ENCODE measurements at places on chromosomes 11 and 22.

GRCh38 chr22:37920126-37920525 is 14.0 kb downstream of the MICALL1 start:
- no peaks in the 10 kb centered on the region for H3K4me1 ChIP-seq
- H3K27ac ChIP-seq, result no peak overlapping the region
- no peak for DNase-seq
- no peak overlapping the region for H3K4me3 ChIP-seq

DNA sequence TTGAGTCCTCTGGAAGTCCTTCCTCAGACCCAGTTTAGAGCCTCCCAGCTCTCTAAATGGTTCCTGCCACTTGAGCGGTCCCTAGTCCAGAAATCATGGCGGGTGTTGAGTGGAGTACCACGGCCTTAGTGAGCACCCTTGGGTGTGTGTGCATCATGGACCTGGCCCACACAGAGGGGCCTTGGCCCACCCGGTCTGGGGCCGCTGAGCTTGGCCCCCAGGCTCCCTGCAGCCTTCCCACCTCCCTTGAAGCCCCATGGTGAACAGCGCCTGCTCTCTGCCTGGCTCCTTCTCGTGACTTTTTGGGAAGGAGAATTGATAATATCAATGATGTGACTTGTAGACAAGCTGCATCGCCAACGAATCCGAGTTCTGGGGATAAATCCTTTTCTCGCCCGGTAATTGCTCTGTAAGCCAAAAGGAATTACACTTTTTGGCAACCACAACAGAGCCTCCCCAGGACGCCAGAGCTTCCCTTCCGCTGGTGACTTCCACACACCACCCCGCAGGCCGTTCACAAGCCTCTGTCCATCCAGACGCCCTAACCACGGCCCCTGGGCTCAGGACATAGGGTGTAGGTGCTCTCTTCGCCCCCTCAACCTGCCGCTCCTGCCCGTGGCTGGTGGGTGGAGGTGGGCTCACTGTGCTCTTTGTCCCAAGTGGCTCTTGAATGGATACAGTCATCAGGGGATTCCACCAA is 93.8 kb downstream of the NECTIN1 start:
- H3K27ac ChIP-seq, result no peak overlapping the region
- H3K27me3 ChIP-seq, result no peaks in the 10 kb centered on the region
- DNase-seq, result no peak

DNA sequence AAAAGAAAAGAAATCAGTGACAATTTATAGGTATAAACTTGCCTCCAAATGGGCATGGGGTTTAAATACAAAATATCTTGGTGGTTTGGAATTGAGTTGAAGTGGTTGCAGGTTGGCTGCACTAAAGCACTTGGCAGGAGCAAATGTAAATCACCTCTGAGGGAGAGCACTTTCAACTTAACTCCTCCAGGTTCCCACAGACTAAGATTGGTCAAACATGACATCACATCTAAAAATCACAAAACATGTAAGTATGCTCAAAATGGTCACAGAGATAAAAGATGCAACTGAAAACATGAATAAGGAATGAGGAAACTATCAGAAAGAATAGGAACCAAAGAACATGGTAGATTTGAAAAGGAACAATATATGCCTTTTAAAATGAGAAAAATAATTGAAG is 12.3 kb upstream of the SHANK3 start:
- no peak for DNase-seq
- H3K4me3 ChIP-seq, result no peak overlapping the region
- no peaks in the 10 kb centered on the region for H3K27me3 ChIP-seq
- no peaks in the 10 kb centered on the region for H3K36me3 ChIP-seq

- no peaks in the 10 kb centered on the region for H3K27me3 ChIP-seq
- no peak for DNase-seq
- H3K4me1 ChIP-seq, result no peaks in the 10 kb centered on the region
- no peaks in the 10 kb centered on the region for H3K36me3 ChIP-seq
- no peak overlapping the region for H3K4me3 ChIP-seq
Measured at GRCh38 chr11:94245121-94245520, 59.3 kb upstream of the IZUMO1R start.

DNA sequence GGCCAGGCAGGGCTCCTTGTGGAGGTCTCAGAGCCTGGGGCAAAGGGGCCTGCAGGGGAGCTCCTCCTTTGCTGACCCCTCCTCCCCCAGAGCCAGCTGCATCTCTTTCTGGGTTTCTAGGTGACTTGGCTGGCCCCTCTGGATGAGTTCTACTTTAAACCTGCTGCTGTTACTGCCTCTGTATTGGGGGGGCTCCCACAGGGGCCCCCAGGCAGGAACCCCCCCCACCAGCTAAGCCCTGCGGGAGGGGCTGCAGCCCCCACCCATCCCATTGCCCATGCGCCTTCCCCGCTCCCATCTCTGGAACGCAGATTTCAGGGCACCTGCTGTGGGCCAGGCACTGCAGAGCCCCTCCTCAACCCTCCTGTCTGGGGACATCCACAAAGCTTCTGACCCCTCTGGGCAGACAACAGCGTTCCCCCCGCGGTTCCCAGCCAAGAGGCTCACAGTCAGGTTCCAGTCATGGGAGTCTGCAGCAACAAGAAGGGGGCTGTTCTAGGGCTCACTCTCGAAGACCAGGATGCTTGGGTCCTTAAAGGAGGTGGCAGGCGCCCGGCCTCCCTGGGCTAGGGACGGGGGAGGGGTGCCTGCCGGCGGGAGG is 815 bp upstream of the PLCB3 start:
- peaks cover 8% of the 10 kb centered on the region for H3K4me1 ChIP-seq
- H3K36me3 ChIP-seq, result peaks cover 20% of the 10 kb centered on the region
- H3K27ac ChIP-seq, result peak overlapping the region; percentile 75
- no peaks in the 10 kb centered on the region for H3K27me3 ChIP-seq

- H3K27ac ChIP-seq, result peak overlapping the region; percentile 3
- H3K4me3 ChIP-seq, result no peak overlapping the region
- no peaks in the 10 kb centered on the region for H3K4me1 ChIP-seq
Measured at GRCh38 chr11:114257621-114258558, 38.3 kb upstream of the NNMT start.

DNA sequence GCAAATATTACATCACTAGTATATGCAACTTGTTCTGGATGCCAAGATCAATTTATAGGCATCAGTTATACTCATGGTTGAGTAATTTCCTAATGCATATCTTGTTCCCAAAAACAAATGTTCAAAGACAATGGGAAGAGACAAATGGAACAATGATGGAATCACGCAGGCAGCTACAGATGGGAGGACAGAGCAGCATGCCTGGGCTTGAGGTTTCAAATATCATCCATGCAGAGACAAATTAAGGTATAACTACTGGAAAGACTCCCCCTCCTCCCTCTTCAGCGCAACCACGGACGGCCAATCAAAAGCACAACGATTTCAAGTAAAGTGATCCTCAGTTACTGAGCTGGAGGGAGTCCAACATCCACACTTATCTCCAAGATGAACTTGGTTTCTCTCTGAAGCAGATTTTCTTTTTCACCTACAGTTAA is 106.8 kb downstream of the CCDC83 start:
- H3K4me1 ChIP-seq, result peaks cover 15% of the 10 kb centered on the region
- H3K27me3 ChIP-seq, result no peaks in the 10 kb centered on the region
- no peak overlapping the region for H3K4me3 ChIP-seq
- peaks cover 79% of the 10 kb centered on the region for H3K36me3 ChIP-seq
- DNase-seq, result peak; percentile 71

DNA sequence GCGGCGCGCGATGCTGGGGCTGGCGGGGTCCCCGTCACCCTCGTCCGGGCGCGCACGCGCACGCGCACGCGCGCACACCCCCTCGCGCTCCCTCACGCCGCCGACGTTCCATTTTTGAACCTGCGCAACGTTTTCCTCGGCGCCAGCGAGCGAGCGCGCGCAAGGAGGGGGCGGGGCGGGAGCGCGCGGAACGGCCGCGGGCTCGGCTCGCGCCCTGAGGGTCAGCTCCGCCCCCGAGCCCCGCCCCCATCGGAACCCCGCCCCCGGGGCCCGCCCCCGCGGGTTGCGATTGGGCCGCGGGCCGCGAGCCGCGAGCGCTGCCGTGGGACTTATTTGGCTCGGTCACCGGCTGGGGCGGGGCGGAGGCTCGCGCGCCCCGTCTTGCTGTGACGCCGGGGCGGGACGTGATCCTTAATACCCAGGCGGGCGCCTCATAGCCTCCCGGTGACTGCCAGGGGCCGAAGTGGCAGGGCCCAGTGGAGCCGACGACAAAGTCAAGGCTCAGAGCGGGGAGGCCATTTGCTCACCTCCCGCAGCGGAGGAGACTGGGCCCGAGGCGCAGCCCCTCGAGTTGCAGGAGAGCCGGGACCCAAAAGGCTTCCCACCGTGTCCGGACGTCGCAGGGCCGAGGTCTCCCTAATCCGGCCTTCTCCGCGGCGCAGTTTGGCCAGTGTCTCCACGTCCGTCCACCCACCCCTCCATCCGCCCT is at the start of gene CBX7:
Gene CBX7 (minus strand): TSS at position 170 of the 709 bp plus-strand sequence. CDS start 236 bp downstream, outside the sequence.
- peak; percentile 83 for DNase-seq
- H3K27ac ChIP-seq, result peak within 1 kb of the TSS; percentile 36
- no peaks in the 10 kb centered on the region for H3K36me3 ChIP-seq
- peak within 1 kb of the TSS; percentile 46 for H3K4me3 ChIP-seq

DNA sequence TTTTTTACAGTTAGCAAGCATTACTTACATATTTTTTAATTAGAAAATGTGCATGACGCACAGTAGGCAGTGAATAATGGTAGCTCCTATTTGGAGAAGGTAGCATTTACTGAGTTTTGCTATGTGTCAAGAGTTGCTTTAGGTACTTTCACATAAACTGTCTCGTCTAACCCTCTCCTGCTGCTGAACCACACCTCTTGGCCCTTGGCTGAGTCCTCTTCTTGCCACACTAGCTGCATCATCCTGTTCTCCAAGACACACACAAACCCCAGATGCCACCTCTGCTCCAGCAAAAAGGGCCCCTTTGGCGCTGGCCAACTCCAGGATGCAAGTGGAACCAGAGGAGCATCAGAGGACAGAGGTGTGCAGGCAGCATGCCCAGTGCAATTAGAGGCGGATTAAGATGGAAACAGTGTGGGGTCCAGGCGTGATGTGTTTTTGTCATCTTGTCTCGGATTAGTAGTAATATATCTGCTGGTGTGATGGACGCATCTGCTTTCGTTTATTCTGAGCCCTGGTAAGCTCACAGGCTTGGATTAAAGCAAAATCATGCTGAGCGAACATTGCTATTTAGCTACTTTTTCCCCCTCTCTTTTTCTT is 367.0 kb upstream of the CADM1 start:
- H3K27ac ChIP-seq, result no peak overlapping the region
- H3K27me3 ChIP-seq, result no peaks in the 10 kb centered on the region
- H3K4me1 ChIP-seq, result no peaks in the 10 kb centered on the region
- no peak for DNase-seq
- no peak overlapping the region for H3K4me3 ChIP-seq

DNA sequence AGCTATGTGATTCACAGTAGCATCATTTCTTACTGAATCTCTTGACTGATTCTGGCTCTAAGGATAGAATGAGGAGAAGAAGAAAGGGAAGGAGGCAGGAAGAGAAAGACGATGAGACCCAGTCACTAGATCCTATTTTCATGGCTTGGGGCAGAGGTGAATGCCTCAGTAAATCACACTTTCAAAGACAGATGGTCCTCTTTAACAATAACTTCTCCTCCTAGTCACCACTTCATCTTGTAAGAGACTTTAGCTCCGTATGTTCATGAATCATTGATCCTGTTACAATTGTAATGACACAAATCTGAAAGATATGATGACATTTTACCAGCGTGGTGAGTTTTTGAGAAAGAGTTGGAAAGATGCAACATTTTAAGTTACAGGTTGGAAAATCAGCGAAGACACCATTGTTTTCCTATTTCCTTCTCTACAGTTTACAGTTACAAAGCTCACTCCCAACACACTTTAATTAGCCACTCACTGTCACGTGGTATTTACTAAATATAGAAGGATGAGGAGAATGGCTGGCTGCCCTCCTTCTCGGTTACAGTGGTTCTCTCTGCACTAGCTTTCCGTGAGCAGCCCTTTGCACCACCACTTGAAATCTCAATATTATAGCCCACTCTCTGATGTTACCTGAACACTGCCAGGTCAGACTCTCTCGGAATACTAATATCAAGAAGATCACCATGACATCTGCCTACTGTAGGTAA is 205.8 kb downstream of the CADM1 start:
- DNase-seq, result no peak
- H3K4me1 ChIP-seq, result no peaks in the 10 kb centered on the region
- no peaks in the 10 kb centered on the region for H3K36me3 ChIP-seq

- peak; percentile 49 for DNase-seq
- H3K27me3 ChIP-seq, result no peaks in the 10 kb centered on the region
- H3K4me1 ChIP-seq, result no peaks in the 10 kb centered on the region
- no peaks in the 10 kb centered on the region for H3K36me3 ChIP-seq
- H3K27ac ChIP-seq, result no peak overlapping the region
Measured at GRCh38 chr11:1936072-1936780, 10.9 kb upstream of the MRPL23 start.

DNA sequence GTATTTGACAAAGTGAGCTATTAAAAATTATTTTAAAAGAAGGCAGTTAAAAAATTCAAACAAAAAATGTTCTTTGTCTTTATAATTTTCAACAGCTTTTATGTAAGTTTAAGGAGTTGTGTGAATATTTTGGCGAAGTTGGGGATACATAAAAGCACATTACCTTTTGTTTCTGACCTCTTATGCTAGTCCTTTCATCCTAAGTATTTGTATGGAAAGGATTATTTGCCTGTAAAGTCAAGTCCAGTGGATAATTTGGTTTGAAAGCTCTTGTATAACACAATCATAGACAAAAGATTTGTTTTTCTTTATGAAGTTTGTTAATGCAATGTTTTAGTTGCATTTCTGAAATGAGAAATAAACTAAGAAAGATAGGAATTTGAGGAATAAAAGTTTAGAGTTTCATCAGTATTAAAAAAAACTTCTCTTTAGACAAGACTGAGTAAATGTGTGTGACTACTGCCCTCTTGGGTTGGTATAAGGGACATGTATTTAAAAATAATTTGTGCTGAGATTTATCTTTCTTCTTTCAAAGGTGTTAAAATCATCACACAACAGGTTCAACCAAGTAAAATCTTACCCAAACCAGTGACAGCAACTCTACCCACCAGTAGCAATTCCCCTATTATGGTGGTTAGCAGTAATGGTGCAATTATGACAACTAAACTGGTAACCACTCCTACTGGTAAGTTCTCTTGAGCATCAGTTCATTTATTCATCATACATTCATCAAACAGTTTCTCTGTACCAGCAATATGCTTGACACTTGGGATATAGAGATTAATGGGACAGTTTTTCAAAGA is 68.2 kb downstream of the EMSY start:
- no peak for DNase-seq
- peaks cover 16% of the 10 kb centered on the region for H3K36me3 ChIP-seq
- H3K4me1 ChIP-seq, result no peaks in the 10 kb centered on the region
- H3K4me3 ChIP-seq, result no peak overlapping the region
- H3K27ac ChIP-seq, result no peak overlapping the region
- H3K27me3 ChIP-seq, result no peaks in the 10 kb centered on the region

DNA sequence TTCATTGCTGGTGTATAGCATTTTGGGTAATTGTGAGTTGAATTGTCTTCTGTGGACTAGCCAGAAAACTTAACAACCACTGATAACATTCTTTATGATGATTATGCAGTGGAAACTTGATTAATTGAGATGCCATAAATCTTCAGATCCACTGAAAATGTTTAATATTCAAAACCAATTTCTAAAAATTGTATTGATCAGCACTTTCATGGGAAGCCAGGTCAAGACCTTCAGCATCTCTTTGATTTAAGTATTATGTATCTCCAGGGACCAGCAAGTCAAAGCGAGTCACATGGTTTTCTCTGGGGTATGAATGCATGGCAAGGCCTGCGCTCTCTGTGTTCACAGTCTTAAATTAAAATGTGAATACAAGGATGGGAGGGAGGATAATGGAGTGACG is 596.9 kb downstream of the OPCML start:
- H3K27ac ChIP-seq, result no peak overlapping the region
- H3K4me3 ChIP-seq, result no peak overlapping the region
- no peak for DNase-seq

GRCh38 chr11:117546431-117547194 is 219.0 kb downstream of the CEP164 start:
- peaks cover 10% of the 10 kb centered on the region for H3K27me3 ChIP-seq
- no peak overlapping the region for H3K4me3 ChIP-seq
- DNase-seq, result no peak
- no peaks in the 10 kb centered on the region for H3K4me1 ChIP-seq

Data from RWPE2 (cell line).